ENCODE measurements at places on chromosomes 5 and 9. TPM values are rescaled to one million over a fixed set of nuclear protein-coding genes. Genes with fewer than 3 reads are reported as not detected.

DNA sequence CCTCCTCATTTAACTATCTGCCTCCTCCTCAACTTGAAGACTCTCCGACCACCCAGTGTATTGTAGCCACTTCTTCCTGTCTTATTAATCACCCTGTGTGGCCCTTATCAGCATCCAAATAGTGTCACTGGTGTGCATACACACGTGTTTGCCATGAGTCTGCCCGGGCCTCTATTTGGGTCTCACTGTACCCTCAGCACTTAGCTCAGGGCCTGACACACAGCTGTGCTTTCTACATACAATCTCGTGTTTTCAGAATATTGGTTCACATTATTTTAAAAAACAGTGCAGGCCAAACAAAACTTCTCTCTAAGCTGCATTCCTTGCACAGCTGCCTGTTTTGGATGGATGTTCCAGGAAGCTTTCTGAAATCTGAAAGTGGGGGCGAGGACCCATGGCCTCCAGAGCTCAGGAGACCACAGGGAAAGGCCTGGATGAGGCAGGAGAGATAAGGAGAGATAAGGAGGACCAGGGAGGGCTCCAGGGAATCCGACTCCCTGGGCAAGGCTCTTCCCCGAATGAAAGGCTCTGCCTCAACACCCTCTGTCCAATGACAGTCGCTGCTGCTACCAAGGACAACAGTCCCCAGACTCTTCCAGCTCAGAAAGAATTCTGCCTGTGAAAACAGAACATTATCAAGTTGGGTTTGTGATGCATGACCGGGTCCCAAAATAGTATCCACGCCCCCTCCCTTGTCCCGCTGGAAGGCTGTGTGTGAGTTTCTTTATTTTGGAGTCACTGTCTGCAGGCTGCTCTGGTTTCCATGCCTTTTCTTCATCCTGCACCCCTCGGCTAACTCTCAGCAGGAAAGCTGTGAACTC, 255.6 kb downstream of the NSG2 start:
- H3K27me3 ChIP-seq = peaks cover 34% of the 10 kb centered on the region
- H3K36me3 ChIP-seq = no peaks in the 10 kb centered on the region
- H3K4me3 ChIP-seq = no peak overlapping the region
- no peak overlapping the region for H3K27ac ChIP-seq
- peaks cover 10% of the 10 kb centered on the region for H3K4me1 ChIP-seq

- H3K4me3 ChIP-seq = no peak overlapping the region
- no peaks in the 10 kb centered on the region for H3K36me3 ChIP-seq
- DNase-seq = no peak
- H3K27me3 ChIP-seq = no peaks in the 10 kb centered on the region
Measured at GRCh38 chr9:13324988-13325387, 45.5 kb upstream of the MPDZ start.

- H3K27ac ChIP-seq = no peak overlapping the region
- peaks cover 15% of the 10 kb centered on the region for H3K4me1 ChIP-seq
- H3K4me3 ChIP-seq = no peak overlapping the region
- H3K27me3 ChIP-seq = no peaks in the 10 kb centered on the region
Measured at GRCh38 chr5:112239996-112240395, 179.1 kb downstream of the EPB41L4A start.

DNA sequence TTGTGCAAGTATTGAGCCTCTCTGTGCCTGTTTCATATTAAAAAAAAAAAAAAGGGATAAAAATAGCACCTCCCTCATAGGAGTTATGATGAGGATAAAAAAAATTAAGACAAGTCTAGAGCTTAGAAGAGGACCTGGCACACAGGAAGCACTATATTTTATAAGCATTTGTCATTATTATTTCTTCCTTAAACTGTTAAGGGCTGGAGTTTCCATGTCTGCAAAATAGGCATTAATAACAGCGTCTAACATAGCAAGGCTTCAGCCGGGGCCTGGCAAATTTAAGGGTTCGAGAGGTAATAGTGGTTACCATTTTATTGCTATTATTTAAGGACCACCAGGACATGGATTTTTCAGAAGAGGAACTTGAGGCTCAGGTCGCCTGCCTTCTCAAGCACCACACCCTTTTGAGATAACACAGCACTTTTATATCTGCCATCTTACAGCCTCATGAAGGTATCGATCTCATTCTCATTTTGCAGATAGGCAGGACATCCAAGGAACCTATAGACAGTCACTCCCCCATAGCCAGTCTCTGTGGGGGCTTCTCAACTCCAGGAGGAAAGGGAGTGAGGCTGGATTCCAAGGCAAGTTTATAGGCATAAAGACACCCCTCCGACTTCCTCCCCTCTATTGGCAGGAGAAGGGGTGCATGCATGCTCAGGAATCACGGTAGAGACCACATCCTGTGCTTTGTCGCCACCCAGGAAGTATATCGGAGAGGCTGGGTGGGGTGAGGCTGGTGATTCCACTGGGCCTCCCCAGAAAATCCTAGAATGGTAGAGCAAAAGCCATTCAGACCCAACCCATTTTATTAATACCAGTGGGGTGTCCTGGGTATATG, 2.4 kb downstream of the ANXA6 start:
- H3K36me3 ChIP-seq = no peaks in the 10 kb centered on the region
- peaks cover 67% of the 10 kb centered on the region for H3K4me1 ChIP-seq
- H3K27ac ChIP-seq = no peak overlapping the region
- DNase-seq = no peak
- H3K4me3 ChIP-seq = peak overlapping the region; percentile 94

DNA sequence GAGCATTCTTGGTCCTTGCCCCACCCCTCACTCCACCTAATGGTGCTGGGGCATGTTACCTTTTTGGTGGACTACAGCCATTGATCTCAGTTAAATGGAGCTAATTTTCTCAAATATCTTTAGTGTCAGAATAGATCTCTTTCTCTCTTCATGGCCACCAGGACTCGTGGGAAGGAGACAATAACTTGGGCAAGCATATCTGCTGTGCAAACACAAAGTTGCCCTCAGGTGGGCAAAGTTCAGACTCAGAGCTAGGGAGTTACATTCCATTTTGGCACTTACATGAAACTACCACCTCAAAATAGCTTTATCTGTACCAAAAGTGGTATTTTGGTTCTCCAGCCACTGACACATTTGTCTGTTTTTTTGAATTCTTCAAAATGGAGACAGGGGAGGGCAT, 671.9 kb upstream of the KLF4 start:
- H3K36me3 ChIP-seq = no peaks in the 10 kb centered on the region
- peaks cover 9% of the 10 kb centered on the region for H3K27me3 ChIP-seq
- no peak overlapping the region for H3K27ac ChIP-seq
- peaks cover 4% of the 10 kb centered on the region for H3K4me1 ChIP-seq

GRCh38 chr9:116757030-116757429, 69.9 kb downstream of the TRIM32 start:
- H3K36me3 ChIP-seq = no peaks in the 10 kb centered on the region
- no peak overlapping the region for H3K4me3 ChIP-seq
- DNase-seq = no peak

The SCAMP1 gene
- 30.7 TPM for total RNA-seq

The ZFYVE16 gene
- 65.2 TPM for total RNA-seq

The PCDHGB4 gene
- total RNA-seq = 5.3 TPM
